Caki2 (cell line): ENCODE measurements at places on chromosomes 5 and 9. TPM values are rescaled to one million over a fixed set of nuclear protein-coding genes. Genes with fewer than 3 reads are reported as not detected.

- DNase-seq: no peak
Observed at GRCh38 chr9:92173318-92173717, 58.1 kb upstream of the SPTLC1 start.

DNA sequence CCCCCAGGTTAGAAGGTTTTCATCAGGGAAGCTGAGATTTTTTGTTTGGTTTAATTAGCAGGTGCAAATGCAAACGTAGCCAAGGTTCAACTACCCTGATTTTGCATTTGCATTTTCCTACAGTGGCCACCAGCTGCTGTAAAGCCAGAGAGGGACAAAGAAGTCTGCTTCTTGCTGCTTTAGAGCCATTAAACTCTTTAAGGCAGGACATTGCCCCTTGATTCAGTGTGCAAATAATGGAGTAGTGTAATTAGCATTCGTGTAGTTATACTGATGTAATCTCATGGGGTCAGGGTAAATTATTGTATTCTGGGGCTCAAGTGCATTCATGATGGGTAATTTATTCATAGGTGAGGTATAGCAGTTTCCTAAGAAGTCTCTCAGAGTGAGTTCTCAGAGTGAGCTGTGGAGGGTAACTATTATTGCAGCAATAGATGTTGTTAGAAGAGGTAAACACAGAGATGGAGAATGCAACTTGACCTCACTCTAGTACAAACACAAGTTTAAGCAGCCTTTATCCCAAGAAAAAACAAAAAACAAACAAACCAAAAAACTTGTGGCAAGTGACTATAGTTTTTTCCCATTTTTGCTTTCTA is 526.5 kb downstream of the KIF4B start:
- no peak for DNase-seq

EPB41L4B gene
- 2.7 and 4.4 TPM in 2 replicates for total RNA-seq

- DNase-seq: no peak
Observed at GRCh38 chr5:146606893-146607292, 90.9 kb upstream of the GPR151 start.

- DNase-seq: no peak
Observed at GRCh38 chr5:64145216-64145895, 20.3 kb upstream of the RNF180 start.

DNA sequence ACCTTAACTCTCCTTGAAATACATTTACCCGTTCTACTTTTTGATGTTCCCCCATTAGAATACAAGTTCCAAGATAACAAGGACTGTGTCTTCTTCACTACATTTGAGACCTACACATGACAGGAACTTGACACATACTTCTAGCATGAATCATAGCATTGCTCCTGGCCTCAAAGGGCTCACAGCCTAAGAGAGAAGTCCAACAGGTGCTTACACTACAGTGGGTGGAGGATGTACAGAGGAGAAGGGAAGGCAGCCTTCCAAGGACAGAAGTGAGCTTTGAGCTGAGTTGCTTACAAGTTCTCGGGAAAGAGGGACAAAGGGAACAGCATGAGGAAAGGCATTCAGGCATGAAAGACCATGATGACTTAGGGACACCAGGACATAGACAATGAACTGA is 56.9 kb upstream of the MSX2 start:
- no peak for DNase-seq

DNA sequence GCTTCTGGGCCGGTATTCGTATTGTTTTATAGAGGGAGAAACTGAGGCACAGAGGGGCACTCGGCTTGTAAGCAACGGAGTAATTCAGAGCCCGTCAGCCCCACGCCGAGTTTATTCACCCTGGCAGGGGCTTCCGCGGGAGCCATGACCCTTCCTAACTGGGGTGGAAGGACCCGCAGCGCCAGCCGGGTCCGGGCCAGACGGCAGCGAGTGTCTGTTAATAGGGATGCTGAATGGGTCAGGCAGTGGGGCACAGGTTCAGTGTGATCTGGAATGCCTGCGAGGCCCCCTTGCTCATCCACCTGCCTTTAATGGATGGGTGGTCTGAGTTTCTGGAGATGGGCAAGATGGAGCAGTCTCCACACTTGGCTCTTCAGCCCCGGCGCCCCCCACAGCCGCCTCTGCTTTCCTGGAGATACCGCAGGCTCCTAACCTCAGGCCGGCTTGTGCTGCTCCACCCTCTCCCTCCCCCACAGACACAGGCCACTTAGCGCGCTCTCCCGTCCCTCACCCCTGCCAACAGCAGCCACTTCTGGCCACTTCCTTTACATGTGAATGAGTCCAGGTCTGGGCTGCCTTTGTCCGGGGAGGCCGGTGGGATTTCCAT is 147.1 kb downstream of the ERCC6L2 start:
- DNase-seq: no peak

DNA sequence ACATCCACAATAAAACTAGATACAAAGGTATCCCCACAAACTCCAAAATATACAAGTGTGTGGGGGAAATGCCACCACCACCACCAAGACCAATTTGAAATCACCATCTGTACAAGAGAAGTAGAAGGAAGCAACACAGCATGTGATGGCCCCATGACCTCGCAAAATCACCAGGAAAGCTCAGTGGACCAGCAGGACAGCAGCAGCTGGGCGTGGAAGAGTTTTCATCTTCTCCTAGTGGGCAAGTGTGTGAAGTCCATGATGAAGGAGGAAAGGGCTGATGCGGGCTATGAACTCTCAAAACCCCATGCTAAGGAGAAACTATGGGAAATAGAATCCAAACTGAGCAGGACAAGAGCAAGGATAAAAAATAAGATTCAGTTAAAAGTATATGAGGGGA is 58.1 kb downstream of the GOLPH3 start:
- peak; percentile 9 for DNase-seq

DNA sequence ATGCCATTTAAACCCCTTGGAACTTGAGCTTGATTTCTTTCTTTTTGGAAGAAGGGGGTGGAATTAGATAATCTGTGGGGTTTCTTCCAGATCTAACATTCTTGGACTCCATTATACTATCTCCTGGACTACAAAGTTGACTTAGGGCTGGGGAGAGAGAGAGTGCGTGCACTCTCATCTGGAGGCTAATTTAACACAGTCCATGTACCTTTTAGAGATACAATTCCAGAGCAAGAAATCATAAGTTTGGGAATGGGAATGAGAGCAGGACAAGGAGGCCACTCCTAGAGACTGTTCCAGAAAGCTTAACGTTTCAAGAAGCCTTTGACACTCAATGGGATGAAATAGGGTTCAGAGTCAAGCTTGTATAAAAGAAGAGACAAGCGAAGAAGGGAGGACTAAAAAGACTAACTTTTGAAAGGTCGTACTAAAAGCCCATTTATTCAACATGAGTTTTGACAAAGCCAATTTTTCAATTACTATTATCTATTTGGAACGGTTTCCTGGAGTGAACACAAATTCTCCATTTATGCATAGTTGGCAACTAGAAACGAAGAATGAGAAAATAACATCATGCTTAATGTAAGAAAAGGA is 83.4 kb downstream of the ACTL7B start:
- no peak for DNase-seq

- DNase-seq: no peak
Observed at GRCh38 chr5:71460693-71461092, 5.2 kb downstream of the BDP1 start.

DNA sequence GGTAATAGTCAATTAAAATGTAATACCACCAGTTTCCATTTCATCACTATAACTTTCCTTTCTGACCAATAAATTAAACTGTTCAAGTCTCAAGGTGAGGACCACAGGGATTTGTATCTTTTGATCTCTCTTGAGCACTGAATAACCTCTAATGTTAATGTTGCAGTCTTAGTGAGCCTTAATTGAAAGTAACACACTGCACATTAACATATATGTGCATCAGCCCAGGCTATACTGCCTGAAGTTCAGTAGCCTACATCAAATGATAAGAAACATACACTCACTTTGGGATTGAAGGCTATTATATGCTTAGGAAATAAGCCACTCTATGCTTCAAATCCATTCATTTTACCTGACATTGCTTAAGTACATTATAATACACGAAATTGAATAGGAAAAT is 311.0 kb upstream of the DAP start:
- no peak for DNase-seq

- DNase-seq: no peak
Observed at GRCh38 chr9:128361296-128361985, 9.7 kb upstream of the URM1 start.

DNA sequence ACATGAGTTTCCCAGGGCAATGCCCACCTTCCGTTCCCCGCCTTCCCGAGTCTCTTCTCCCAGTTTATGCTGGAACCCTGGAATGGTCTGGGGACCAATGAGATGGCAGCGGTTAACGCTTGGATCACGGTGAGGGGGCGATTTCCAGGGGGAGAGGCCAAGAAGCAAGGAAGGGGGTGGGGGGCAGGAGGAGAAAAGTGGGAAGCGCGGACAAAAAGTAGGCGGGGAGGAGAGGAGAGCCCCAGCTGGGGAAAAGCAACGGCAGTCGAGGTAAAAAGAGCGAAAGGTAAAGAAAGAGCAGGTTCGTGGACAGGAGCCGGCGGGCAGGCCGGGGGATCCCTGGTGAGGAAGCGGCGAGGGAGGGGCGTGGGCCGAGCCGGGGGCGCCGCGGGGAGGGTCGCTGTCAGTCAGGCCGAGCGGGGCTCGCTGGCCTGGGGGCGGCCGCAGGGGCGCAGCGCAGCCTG is 508 bp upstream of the SNCAIP start:
- DNase-seq: no peak

GADD45G gene
- 4.6 and 4.8 TPM in 2 replicates for total RNA-seq

DNA sequence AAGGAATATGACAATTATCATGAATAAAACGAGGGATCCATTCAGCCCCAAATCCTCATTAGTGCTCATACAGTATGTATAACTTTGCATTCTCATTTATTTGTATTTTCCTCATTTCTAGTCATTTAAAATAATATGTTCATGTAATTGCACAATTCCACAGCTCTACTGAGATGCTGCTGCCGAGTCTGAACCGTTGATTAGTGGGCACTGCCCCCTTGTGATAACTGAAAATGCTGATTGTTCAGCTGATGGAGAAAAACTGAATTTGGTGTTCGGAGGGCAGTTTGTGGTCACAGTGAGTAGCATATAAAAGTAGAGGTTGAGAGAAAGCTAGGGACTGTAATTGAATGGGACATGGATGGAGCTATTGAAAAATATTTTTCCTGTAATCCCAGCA is 12.2 kb upstream of the GPR151 start:
- no peak for DNase-seq

TAF11L5 gene
- not detected in 2 replicates for total RNA-seq

- no peak for DNase-seq
Observed at GRCh38 chr5:169805937-169806700, 169.0 kb downstream of the DOCK2 start.

DNA sequence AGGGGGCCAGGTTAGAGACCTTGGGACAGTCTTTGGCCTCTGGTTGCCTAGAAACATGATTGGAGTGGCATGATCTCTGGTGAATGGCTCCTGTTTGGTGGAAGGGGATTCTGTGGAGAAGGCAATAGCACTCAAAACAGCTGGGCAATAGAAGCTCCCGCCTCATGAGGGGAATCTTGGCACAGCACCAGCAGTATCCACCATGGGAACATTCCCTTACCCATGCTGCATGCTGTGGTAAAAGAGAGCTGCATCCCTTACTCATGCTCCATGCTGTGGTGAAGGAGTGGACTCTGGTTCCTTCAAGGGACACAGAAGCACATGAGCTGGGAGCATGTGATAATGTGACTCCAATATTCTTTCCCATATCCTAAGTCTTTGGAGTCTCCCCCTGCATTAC is 160.6 kb downstream of the PJA2 start:
- no peak for DNase-seq

- DNase-seq: no peak
Observed at GRCh38 chr5:93593476-93594131, 10.6 kb downstream of the NR2F1 start.

- DNase-seq: no peak
Observed at GRCh38 chr5:15441433-15442192, 58.4 kb upstream of the FBXL7 start.

DNA sequence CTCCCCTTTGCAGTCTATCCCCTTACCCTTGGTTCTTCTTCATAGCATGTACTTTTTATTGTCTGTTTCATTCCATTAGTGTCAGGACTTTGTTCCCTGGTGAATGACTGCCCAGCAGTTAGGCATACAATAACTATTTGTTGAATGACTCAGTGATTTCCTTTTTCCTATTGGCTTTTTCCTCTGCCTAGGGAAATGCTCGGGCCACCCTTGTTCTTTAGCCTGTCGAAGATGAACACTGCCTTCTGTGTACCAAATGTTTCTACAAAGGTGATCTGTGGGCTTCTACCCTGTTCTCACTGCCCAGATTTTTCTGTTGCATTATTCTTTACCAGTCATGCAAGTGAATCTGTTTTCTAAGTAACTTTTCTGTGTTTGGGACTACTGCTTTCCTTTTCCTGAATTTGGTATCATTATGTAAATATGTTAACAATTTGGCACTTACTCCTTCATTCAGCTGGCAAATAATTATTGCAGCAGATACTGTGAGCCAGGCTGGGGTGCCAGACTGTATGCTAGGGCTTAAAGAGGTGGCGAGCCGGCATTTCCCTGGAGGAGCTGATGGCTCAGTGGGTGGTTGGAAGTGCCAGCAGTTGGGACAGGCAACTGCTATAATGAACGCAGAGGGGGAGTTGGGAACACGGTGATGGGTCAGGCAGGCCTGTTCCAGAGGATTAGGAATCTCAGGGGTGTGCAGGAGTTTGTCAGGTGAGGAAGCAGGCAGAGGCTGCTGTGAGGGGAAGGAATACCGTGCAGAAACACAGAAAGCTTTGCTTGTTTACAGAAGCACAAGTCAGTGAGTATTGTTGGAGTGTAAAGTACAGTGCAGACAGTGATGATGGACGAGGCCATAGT is 30.6 kb downstream of the KDM4C start:
- DNase-seq: peak; percentile 15

AGXT2 gene
- not detected in 2 replicates for total RNA-seq

CDX1 gene
- total RNA-seq: not detected in 2 replicates

GRCh38 chr5:133868946-133869518 is 99.4 kb downstream of the C5orf15 start:
- DNase-seq: peak; percentile 41

DNA sequence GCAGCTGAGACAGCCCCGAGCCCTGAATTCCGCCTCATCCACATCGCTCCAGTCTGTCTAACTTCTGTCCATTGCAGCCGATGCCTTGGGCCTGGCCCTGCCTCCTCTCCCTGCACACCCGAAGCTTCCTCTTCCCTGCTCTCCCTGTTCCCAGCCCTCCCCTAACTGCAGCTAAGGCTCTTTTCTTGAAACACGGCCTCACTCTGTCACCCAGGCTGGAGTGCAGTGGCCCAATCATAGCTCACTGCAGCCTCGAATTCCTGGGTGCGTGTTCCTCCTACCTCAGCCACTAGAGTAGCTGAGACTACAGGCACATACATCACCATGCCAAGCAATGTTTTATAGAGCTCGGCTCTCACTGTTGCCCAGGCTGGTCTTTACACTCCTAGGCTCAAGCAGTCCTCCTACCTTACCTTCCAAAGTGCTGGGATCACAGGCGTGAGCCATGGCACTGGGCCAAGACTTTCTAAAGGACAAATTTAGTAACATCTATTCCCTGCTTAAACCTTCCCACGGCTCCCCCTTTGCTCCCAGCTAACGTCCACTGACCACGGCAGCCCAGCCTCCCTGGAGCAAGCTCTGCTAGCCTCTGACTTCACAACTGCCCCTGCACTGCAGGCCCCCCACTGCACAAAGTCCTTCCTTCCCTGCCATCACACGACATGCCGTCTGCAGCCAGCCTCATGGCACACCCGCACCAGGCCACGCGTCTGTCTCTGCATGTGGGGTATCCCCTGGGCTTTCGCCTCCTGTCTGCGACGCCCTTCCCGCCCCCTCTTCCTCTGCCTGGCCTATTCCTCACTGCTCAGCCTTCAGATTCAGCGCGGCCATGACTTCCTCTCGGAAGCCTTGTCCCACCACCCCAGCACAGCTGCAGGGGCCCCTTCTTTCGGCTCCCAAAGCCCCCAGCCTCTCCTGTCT is 28.6 kb downstream of the LAMC3 start:
- DNase-seq: no peak

GRCh38 chr9:17894501-17895160 is 315.8 kb downstream of the SH3GL2 start:
- DNase-seq: no peak

- DNase-seq: no peak
Observed at GRCh38 chr9:122128007-122128968, 31.3 kb downstream of the NDUFA8 start.
